Esophagus squamous epithelium (tissue), 5 donors: ENCODE measurements at places on chromosomes 3 and 15.

DNA sequence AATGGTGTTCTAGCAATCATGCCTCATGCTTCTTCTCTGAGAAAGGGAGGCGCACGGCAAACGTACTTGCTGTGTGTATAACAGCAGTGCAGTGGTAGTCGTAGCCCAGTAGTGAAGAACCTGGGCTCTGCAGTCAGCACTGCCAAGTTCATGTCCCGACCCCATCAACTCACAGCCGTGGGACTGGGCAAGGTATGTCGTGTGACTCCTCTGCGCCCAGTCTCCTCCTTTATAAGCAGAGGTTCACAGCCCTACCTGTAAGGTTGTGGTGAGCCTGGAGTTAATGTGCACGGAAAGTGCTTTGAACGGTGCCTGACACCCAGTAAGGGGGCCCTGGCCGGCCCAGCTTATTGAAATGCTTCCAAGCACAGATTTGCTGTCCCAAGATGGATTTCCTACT is 26.6 kb downstream of the EHD4 start:
- no peak for DNase-seq

DNA sequence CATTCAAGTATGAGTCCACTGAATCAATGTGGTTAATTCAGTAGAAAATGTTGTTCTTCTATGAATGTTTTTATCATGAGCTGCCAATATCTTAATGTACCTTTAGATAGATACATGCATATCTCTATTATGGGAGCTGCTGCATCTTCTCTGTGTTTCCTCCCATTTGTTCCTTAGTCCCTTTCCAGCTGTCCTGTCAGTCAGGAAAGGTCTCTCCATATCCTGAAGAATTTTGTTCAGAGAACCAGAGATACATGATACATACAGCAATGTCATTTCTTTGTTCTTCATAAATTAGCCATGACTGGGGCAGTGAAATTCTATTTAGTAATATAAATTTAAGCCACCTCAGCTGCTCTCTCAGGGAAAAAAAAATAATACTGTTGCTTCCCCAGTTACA is 103.7 kb downstream of the P3H2 start:
- DNase-seq, result no peak

- no peak for DNase-seq
Measured at GRCh38 chr15:99472416-99473145, 93.2 kb upstream of the MEF2A start.

DNA sequence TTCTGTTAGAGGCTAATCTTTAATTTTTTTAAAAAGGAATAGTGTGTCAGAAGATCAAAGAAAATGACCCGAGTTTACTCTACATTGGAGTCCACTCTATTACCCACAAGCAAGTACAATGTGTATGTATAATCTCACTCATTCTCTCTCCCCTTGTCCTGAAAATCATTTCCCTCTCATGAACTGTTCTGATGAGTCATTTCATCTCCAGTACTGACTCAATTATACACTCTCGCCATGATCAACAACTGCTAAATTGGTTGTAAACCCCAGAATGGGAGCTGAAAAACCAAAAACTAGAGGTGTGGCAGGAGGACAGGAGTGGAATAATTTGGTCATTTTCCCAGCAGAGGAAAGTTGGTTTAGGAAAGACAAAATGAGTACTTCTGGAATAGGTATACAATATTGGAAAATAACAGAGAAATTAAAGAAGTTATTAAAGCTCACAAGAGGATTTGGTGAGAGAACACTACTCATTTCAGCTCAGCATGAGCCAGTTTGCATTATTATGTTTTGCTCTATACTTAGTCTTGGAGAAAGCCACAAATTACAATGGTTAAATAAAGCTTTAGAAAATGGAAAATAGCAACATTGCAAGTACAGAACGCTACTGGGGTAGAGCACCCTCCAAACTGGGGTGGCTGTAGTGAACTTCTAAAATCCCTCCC is 144.3 kb upstream of the PFN2 start:
- no peak for DNase-seq

- DNase-seq, result no peak
Measured at GRCh38 chr15:54660356-54660755, 536.4 kb downstream of the RSL24D1 start.

- DNase-seq, result no peak
Measured at GRCh38 chr15:79970181-79970580, 815 bp downstream of the BCL2A1 start.

DNA sequence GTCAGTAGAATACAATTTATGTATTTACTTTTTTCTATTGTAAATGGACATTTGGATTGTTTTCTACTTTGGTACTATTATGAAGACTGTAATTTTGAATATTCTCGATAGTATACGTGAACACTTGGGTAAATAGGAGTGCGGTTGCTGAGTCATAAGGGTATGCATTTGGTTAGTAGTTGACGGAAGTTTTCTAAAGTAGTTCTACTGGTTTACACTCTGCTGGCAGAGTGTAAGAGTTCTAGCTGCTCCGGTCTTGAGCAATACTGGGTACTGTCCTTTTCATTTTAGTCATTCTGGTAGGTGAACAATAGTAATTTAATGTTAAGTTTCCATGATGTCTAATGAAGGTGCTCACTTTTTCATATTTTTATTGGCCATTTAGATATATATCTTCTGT is 70.0 kb downstream of the MEF2A start:
- no peak for DNase-seq

DNA sequence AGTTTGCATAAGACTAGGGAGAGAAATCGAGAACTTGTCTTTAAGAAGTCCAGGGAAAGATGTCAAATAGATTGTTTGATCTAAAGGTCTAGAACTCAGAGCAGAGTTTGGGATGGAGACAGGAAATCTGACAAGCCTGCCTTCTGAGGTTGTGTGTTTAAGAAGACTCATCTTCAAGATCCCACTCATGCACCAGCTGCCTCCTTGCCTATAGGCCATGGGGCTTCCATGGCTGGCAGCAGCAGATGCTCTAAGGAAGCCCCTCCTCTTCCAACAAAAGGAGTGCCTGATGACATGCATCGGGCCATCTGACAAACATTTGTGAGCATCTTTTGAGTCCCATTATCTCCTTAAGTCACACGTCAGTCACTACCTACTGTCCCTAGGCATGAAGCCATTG is 47.4 kb downstream of the WNT5A start:
- DNase-seq, result no peak

DNA sequence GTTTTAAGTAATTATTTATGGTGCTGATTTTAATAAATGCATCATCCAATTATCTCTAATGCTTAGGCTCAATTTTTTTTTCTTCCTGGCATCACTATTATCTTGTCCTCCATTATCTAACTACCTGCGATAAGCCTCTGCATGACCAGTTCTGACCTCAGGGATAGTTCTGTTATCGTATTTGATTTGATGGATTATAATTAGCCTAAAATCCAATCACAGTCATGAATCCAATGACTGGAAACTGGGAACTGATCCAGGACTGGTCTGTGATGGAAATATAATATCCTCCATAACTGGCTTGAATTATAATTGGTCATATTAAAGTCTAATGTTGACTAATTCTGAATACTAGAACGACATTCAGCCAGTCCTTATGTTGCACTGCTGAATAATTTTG is 1.1 kb downstream of the MYH15 start:
- no peak for DNase-seq

- DNase-seq, result no peak
Measured at GRCh38 chr3:142211034-142211433, 14.4 kb downstream of the GK5 start.

DNA sequence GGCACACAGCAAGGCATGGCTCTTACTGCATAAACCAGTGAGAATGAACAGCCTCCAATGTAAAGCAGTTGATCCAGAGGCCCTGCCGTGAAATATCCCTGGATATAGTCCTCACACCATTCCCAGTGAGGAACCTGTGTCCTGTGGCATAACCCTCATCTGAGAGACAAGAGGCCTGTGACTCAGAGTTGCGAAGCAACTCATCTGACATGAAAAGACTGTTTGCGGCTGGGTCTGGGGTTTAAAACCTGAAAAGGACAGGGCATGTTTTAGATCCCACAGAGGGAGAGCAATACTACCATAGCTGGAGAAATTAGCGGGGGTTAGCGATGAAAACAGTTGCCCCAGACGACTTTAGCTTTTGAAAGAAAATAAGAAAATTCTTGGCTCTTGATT is 165.3 kb upstream of the BHLHE40 start:
- DNase-seq, result no peak

GRCh38 chr15:39574427-39574826 is 6.5 kb upstream of the THBS1 start:
- no peak for DNase-seq

- no peak for DNase-seq
Measured at GRCh38 chr3:108006881-108007331, 83.9 kb downstream of the CD47 start.

GRCh38 chr3:52831500-52832301 is 1.2 kb upstream of the ITIH4 start:
- DNase-seq, result no peak

DNA sequence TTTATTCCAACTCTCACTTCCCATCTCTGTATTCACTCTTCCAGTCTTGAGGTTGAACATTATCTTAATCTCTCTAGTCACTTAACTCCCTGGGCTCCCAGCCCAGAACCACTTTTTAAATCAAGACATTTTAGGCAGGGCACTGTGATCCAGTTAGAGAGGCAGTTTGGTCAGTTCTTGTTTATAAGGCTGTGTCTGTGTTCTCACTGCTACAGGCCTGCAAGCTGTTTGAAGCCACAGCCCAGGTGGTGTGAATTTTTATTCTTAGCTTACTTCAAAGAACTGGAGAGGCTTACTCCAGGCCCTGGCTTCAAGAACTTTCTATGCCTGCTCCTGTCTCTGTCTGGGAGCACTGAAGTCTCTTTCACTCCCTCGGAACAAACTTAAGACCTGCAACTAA is 906.1 kb downstream of the CADM2 start:
- DNase-seq, result no peak

DNA sequence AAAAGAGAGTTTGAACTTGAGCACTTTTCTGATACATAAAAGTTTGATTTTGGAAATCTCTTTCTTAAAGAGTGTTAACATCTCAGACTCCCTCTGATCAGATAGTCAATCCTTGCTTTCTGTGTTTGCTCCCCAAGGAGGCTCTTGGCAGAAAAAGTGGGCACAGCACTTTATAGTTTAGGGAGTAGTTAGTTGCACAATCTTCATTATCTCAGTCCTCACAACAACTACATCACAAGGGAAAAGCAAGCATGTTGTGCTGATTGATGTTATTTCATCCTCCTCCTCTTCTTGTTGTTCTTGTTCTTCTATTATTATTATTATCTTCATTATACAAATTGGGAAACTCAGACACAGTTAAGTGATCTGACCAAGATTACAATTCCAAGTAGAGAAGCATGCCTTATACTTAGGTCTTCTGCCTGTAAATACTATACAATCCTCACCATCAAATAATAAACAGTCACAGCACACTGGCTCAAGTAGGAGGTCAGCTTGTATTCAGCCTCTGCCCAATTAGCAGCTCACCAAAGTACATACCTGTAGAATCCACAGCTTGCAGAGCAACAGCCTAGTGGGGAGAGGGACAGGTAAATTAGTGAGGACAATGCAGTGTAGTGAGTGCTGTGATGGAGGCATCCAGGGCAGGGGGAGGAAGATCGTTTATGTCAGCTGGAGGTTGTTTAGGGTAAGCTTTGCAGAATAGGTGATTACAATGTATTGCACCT is 304.1 kb upstream of the MME start:
- no peak for DNase-seq

GRCh38 chr3:62500556-62501288 is 127.4 kb upstream of the FEZF2 start:
- no peak for DNase-seq

DNA sequence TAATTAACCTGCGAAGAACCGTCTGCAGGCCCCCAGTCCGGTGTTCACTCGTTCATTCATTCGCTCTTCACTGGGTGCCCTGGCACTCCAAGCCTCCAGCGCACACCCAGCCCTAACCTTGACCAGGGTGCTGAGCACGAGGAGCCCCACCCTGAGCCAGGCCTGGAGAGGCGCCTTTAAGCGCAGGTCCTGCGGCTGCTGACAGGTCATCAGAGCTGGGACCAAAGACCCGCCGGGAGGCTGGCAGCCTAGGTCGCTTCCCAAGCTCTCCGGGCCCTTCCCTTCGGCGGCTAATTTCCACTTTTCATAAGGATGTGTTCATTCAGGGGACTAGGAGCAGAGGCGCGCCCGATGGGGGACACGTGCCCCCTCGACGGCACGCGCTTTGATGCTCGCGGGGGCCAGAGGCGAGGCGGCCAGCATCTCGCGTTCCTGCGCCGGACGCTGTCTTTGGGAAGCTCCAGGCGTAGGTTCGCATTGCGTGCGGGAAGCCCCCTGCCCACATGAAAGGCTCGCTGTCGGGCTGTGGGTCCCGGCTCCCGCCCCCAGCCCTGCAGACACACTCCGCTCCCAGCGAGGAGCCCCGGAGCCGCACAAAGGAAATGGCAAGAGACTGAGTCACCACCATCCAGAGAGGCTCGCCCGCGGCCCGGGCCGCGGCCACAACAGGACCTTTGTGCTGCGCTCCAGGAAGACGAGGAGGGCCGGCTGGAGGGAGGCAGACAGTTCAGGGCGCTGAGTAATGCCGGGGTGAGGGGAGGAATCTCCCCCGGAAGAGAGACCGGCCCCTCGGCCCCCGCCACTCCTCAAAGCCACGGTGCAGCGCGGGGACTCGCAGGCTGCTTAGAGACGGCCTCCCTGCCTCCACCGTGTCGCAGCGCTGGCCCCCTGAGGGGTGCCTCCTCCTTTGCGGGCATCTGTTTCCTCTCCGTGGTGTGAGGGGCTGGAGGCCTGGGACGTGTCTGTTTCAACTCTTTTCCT is 266.4 kb upstream of the HES1 start:
- DNase-seq, result no peak

DNA sequence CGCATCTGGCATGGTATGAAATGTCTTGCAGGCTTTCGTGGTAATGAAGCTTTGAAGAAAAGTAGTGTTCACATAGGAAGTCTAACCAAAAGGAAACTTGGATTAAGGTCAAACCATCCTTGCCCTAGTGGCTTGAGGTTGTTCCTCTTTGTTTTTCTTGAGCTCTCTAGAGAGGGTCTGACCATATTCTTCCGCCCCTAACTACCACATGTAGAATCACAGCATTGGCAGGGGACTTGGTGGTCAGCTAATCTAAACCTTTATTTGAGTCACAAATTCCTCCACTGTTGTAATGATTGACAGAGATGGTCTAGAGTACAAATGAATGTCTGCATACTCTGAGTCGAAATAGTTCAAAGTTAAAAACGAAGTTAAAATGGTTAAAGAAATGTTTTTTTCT is 39.1 kb upstream of the PHLDB2 start:
- no peak for DNase-seq

- no peak for DNase-seq
Measured at GRCh38 chr15:60673918-60674558, 195.1 kb upstream of the ICE2 start.

DNA sequence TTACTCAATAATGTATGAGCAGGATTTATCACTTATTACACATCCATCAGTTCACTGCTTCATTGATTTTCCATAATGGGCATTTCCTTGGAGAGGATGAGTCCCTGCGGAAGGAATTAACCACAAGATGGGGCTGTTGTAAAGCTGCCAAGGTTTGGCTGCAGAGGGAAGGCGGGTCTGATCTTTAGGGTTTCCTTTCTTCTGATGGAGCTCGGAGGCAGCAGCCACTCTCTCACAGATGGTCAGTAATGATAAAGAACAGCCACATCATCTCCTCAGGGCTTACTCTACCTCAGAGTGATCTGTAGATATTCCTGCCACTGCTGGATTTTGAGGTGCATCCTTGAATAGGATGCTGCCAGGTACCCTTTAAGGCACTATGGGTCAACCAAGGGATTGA is 115.2 kb downstream of the USP13 start:
- DNase-seq, result no peak
